ENCODE measurements at places on chromosomes 11 and 22.

DNA sequence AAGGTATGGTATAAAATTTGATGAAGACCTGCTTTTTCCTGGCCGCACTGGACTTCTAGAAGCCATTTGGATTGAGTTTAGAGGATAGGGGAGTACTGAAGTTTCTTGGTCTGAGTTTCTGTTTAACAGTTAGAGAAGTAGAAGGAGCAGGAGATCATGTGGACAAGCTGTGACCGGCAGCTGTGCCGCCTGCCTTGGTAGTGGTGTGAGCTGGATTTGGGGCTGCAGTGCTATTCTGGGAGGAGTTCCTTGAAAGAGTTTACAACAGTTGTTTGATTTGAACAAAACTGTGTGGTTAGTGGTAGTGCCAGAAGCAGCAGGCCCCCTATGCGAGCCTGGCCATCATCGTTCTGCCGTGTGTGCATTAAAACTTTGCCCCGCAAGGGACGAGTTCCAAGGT lies 105.2 kb downstream of the PDHX start:
- no peaks in the 10 kb centered on the region for H3K4me1 ChIP-seq
- no peak overlapping the region for H3K27ac ChIP-seq
- no peak for DNase-seq
- no peaks in the 10 kb centered on the region for H3K27me3 ChIP-seq

GRCh38 chr22:23500508-23501260 lies 79.4 kb downstream of the IGLL1 start:
- H3K27ac ChIP-seq: no peak overlapping the region
- H3K4me3 ChIP-seq: no peak overlapping the region
- H3K27me3 ChIP-seq: no peaks in the 10 kb centered on the region
- DNase-seq: no peak
- H3K4me1 ChIP-seq: peaks cover 20% of the 10 kb centered on the region

GRCh38 chr11:68007498-68008380 lies 2.4 kb upstream of the ALDH3B1 start:
- no peaks in the 10 kb centered on the region for H3K27me3 ChIP-seq
- DNase-seq: no peak
- H3K36me3 ChIP-seq: no peaks in the 10 kb centered on the region
- no peak overlapping the region for H3K27ac ChIP-seq
- H3K4me3 ChIP-seq: no peak overlapping the region

DNA sequence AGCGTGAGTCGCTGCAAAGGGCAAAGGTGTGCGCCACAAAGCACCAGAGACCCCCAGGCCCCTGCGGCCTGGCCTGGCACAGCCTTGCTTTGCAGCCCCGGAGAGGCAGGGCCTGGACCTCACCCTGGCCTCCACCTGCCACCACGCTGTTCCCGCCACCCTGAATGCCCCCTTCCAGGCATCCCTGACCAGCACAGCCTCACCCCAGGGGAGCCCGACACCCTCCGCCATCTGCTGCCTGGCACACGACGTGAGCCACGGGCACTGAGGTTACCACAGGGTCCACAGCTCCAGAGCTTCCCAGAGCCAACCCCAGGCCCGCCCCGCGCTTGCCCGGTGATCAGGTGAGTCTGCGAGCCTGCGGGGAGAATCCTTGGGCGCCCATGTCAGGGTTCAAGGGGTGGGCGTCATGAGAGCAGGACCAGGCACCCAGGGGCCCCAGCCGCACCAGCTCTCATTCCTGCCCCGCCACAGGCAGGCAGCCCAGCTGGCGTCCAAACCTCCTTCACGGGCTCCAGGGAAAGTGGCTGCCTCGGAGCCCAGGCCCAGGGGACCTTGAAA lies 171.3 kb downstream of the BRD1 start:
- H3K4me3 ChIP-seq: peak overlapping the region; percentile 22
- no peaks in the 10 kb centered on the region for H3K4me1 ChIP-seq
- no peaks in the 10 kb centered on the region for H3K27me3 ChIP-seq
- no peak overlapping the region for H3K27ac ChIP-seq
- no peaks in the 10 kb centered on the region for H3K36me3 ChIP-seq

GRCh38 chr11:526192-526591 lies 9.2 kb downstream of the HRAS start:
- no peaks in the 10 kb centered on the region for H3K36me3 ChIP-seq
- no peak overlapping the region for H3K4me3 ChIP-seq
- no peak overlapping the region for H3K27ac ChIP-seq
- DNase-seq: no peak
- H3K4me1 ChIP-seq: no peaks in the 10 kb centered on the region

GRCh38 chr11:76419896-76420295 lies 24.9 kb upstream of the EMSY start:
- H3K4me1 ChIP-seq: no peaks in the 10 kb centered on the region
- no peaks in the 10 kb centered on the region for H3K27me3 ChIP-seq
- no peaks in the 10 kb centered on the region for H3K36me3 ChIP-seq
- DNase-seq: no peak
- H3K27ac ChIP-seq: no peak overlapping the region

GRCh38 chr11:126919147-126919823 lies 81.3 kb downstream of the KIRREL3 start:
- no peaks in the 10 kb centered on the region for H3K27me3 ChIP-seq
- no peaks in the 10 kb centered on the region for H3K4me1 ChIP-seq
- no peaks in the 10 kb centered on the region for H3K36me3 ChIP-seq
- H3K27ac ChIP-seq: no peak overlapping the region
- H3K4me3 ChIP-seq: no peak overlapping the region
- DNase-seq: no peak

GRCh38 chr11:64114231-64114630 lies 51.7 kb downstream of the MACROD1 start:
- H3K27me3 ChIP-seq: no peaks in the 10 kb centered on the region
- H3K27ac ChIP-seq: no peak overlapping the region
- no peaks in the 10 kb centered on the region for H3K4me1 ChIP-seq
- H3K36me3 ChIP-seq: no peaks in the 10 kb centered on the region
- no peak for DNase-seq

DNA sequence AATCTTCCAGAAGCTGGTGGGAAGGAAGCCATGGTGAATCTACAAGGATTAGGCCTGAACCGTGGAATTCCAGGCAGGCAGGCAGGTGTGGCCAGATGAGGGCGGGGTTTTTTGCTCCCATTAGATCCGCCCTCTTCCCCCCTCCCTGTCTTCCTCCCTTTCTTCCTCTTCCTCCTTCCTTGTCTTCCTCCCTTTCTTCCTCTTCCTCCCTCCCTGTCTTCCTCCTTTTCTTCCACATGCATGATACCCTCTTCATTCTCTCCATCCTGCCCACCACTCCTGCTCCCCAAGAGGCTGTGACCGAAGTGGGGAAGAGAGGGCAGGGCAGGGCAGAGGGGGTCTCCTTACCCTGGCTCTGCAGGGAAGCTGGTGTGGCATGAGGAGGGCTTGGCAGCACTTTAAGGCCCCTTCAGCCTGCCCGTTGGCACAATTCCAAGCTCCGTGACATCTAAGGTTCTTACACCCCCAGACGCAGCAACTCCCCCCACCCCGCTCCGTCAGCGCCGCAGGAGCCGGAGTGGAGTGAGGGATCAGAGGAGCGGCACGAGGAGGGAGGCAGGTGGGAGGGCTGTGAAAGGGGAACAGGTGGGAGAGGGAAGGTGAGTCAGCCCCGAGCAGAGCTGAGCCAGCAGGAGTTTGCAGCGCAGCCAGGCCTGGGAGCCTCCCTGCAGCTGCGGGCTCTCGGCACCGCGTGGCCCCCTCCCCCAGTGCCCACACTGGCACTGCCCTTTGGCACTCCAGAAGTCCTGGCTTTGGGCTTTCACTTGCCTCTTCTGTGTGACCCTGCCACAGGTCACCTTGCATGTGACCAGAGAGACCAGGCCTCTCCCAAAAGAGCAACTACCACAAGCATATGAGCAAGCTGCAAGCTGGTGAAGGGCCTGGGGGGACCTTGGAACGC lies 32.1 kb downstream of the KCNJ4 start:
- DNase-seq: no peak
- H3K4me3 ChIP-seq: no peak overlapping the region
- H3K27ac ChIP-seq: no peak overlapping the region
- no peaks in the 10 kb centered on the region for H3K27me3 ChIP-seq
- no peaks in the 10 kb centered on the region for H3K4me1 ChIP-seq

DNA sequence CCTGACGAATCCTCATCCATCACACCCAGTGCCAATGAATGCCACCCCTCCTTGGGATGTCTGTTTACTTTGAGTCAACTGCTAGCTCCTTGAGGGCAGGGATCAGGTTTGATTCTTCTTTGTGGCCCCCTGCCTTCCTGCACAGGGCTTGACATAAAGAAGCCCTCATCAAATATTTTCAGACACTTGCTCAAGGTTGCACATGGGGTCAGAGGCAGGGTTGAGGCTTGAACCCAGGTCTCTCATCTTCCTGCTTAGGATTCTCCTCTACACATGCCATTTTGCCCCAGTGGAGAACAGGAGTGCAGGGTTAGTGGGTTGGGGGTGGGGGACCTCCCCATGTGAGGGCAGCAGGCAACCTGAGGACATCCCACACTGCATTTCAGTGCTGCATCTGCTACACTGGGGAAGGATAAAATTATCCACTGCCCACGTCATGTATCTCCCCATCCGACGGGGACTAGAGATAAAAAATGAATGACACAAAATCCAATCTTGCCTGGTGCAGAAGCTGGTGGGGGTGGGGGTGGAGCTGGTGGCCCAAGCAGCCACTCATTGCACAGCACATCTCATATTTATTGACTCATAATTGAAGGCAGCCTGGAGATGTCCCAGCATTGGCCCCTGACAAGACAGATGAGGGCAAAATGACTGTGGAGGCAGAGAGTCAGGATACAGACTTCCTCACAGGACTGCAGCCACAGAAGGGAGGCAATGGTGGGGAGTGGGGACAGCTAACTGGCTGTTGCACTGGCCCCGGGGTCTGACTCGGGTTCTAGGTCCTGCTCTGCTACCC lies 41.3 kb downstream of the NEU3 start:
- no peaks in the 10 kb centered on the region for H3K27me3 ChIP-seq
- no peak overlapping the region for H3K27ac ChIP-seq
- no peak overlapping the region for H3K4me3 ChIP-seq
- no peaks in the 10 kb centered on the region for H3K36me3 ChIP-seq
